ENCODE measurements at places on chromosomes 4 and X.

GRCh38 chr4:32025851-32026459 is 1305.8 kb downstream of the PCDH7 start:
- no peak for DNase-seq

GRCh38 chr4:95979961-95980876 is 140.3 kb downstream of the PDHA2 start:
- no peak for DNase-seq

DNA sequence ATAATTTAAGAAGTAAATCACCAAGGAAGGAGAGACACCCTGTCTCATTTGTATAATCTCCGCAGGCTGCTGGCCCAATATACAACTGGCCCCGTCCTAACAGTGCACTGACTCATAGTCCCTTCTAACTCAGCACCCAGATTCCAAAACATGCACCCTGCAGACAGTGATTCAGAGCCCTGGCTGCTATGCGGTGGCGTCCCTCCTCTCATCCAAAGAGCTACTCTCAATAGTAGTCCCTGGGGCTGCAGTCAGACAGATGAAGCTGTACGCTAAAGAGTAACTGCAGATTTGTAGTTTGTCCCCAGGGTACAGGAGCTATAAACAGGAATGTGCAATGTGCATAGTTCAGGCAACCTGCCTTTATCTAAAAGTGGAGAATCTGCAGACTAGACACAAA is 23.0 kb downstream of the GABRA3 start:
- DNase-seq: no peak

- peak; percentile 83 for DNase-seq
These were observed 6.3 kb upstream of the PPEF2 start for GRCh38 chr4:75908555-75908954.

DNA sequence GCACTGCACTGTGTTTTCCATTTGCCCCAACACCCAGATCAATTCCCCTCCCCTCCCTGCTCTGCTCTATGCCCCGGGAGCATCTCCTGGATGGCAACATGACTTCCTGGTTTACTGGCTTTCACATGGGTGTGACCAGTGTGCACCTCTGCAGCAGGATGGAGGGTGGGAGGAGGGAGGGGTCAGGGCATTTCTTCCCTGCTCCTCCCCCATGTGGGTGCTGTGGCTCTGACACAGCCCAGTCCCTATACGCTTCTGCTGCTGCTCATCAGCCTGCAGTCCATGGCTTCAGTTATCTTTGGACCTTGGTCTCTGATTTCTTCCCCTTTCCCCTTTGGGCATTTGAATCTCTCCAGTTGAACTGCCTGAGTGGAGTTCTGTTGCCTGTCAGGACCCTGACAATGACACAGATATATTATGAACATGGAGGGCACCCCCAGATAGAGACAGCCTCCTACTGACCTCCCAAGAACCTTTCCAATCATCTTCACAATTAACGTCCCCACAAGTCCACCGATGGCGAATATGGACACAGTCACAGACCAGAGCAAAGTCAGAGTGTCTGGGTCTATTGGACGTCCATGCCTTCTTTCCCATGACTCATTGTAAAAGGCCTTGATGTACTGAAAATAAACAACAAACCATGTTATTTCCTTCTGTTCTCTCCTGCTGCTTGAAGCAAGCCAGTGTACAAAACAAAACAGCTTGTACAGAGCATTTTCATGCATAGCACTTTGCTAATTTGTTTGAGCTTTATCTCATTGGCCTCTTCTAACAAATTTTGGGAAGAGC is 24.8 kb downstream of the SLC2A9 start:
- DNase-seq: no peak

DNA sequence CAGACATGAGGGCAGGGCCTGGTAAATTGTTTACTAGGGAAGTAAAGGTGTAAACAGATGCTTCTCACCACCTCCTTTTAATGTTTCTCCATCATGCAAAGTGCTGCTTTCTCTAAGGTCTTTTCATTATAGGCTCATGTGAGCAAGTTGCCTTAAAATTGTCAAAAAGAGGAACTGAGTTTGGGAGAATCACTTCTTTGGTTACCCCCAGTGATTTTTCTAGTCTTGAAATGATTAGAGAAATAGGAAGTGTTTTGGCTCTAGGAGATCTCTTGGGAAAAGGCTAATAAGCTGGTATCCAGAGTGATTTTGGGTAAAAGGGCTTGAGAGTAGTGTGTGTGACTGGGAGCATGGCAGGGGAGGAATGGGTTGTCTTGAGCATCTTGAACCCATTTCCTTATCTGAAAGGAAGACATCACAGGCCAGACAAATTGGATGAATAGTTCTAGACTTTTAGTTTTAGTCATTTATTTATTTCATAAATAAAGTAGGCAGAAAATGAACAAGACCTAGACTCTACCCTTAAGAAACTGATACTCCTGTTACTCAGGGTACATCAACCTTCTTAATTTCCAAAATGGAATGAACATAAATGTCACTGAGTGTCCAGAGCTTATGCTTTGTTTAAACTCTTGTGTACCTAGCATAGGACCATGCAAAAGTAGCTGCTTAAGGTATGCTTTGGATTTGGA is 14.2 kb downstream of the GRPR start:
- DNase-seq: no peak

DNA sequence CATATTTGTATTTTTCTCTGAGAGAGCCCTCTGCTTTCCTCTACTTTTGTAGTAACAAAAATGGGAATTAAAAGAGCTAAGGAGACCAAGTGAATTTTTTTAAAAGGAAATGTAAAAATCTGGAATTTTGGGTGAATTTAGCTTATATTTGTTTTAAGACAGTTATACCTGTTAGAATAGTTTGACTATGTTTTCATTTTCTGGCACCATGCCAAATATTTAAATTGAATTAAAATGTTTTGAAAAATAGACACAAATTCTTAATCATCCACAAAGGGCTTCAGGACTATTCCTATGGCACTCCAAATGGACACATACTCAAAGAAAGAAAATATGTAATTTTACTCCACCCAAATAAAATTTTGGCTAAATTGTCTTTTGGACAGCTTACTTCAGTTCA is 209.6 kb downstream of the SH3BGRL start:
- DNase-seq: no peak

GRCh38 chrX:84709987-84710386 is 207.7 kb upstream of the HDX start:
- DNase-seq: no peak

DNA sequence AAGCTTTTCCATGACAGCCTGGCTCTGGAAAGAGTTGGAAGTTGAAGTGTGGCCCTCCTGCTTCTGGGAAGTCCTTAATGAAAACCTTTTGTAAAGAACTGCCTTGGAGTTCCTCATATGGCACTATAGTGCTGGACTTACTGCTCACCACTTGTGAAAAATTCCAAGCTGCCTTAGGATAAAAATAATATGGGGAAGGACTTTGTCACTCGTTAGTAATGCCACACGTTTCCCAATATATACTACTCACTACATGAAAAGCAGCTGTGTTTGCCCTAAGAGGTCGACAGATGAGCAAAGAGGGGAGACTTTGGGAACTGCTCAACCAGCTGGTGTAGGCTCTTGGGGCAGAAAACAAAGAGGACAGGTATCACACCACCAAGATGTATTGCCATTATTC is 11.7 kb downstream of the OPHN1 start:
- DNase-seq: no peak

DNA sequence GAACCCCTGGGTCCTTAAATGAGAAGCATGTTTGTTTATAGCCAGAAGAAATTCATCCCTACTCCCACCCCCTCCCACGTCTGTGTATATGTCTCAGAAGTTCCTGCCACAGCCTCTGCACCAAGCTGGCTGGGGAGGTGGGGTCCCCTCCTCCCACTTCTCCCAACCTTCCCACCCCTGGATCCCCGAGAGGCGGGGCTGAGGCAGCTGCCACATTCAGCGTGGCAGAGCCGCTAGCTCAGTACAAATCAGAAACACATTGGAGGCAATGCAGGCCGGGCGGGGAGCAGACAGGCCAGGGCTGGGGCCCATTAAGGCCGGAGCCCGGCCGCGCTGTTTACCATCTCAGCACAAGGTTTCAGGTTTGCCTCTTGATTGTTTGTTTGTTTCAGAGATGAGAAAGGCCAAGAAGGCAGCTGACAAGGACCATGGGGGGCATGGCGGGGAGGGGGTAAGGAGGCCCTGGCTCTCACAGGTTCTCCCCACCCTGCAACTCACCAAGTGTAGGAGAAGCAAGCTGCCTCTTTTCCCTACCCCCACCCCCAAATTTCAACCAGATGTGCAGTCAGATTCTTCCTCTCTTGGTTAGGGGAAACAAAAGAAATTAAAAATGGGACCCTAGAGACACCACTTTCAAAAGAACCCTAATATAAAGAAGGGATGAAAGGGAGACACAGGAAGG is 22.3 kb downstream of the PJA1 start:
- no peak for DNase-seq

- DNase-seq: peak; percentile 26
These were observed 744.5 kb upstream of the FAM241A start for GRCh38 chr4:111400741-111401140.

DNA sequence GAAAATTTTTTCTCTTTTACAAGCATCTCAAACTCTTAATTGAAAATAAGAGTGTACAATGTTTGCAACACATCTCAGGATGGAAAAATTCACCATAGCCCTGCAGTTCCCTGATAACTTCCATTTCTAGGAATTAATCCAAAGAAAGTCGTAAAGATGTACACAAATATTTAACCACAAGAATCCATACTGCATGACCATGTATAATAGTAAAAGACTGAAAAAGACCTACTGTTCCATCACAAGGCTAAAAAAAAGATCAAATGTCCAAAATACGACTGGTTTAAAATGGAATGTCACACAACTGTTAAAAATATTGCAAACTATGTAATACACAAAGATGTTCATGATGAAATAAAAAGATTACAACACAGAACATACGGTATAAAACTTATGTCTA is 32.1 kb downstream of the HUWE1 start:
- DNase-seq: no peak

GRCh38 chrX:10254739-10255138 is 98.0 kb downstream of the CLCN4 start:
- no peak for DNase-seq

DNA sequence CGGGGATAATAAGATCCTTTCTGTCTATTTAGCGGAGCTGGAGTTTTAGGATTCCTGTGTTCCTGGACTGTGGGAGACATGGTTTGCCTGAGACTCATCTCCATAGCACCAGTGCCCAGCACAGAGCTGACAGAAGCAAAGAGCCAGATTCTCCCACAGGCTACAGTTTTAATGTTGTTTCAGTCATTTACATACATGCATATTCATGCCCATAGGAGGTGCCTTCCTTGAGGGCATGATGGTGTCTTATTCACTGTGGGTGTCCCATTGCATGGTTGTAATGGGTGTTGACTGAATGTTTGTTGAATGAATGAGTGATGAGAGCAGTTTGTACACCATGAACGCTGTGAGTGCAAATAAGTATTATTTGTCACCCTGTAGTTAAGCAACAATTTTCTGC is 260.6 kb downstream of the EVC2 start:
- no peak for DNase-seq

GRCh38 chr4:118825799-118826198 is 10.1 kb downstream of the SEC24D start:
- no peak for DNase-seq

DNA sequence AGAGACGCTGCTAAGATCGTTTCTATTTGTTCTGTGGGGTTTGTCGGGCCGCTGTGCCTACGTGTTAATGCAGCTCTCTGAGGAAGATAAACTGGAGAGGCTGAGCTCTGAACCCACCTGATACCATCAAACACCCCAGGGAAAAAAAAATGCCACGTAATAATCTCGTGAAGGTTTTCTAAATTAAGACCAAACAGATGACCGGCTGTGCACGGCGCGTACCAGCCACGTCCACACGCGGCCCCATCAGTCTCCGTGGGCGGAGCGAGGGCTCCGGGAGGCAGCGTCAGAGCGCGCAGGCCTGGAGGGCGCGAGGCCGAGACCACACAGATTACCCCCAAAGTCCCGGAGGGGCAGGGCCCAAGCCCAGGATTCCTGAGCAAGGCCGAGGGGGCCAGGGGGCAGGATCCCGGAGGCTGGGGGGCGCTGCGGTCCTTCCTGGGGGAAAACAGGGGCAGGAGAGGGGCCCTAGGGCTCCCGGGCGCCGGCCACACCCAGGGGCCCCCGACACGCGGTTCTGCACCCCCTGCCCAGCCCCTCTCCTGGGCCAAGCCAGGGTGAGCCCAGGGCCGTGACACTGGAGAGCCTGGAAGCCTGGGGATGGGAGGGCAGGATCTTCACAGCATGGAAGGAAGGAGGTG is 91.9 kb downstream of the FAM53A start:
- no peak for DNase-seq

DNA sequence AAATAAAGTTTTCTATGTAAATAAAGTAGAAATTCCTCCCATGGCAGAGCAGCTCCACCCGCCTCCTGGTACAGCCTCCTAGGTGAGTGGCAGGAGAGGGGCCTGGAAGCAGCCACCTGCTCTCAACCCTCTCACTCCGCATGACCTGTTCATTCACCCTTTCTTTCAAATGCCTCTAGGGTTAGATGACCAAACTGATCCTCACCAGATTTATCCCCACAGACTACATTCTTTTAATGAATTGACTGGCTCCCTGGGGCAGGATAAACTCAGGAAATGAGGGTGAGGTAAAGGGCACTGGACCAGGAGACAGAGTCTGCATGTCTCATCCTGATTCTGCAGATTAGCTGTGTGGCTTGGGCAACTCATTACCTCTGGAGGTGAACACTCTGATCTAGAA is 32.6 kb upstream of the NKX6-1 start:
- DNase-seq: no peak

DNA sequence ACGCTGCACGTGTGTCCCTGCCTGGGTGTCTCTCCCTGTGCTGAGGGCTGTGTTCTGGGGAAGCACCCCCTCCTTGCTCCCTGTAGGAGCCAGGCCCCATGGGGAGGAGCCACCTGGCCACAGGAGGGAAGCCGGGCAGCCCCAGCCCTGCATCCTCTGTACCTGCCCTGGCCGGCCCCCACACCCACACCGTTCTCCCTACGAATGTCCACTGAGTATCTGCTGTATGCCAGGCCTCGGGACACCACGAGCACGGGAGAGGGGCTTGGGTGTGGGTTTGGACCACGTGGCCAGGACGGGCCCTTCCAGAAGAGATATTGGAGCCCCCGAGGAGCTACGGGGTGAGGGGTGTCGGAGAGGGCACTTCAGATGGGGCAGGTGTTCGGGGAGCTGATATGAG is 6.3 kb downstream of the FGFRL1 start:
- no peak for DNase-seq

- DNase-seq: no peak
These were observed 46.7 kb downstream of the MAGEB17 start for GRCh38 chrX:16213961-16214360.

GRCh38 chr4:108916638-108917037 is 153.8 kb upstream of the ETNPPL start:
- no peak for DNase-seq

DNA sequence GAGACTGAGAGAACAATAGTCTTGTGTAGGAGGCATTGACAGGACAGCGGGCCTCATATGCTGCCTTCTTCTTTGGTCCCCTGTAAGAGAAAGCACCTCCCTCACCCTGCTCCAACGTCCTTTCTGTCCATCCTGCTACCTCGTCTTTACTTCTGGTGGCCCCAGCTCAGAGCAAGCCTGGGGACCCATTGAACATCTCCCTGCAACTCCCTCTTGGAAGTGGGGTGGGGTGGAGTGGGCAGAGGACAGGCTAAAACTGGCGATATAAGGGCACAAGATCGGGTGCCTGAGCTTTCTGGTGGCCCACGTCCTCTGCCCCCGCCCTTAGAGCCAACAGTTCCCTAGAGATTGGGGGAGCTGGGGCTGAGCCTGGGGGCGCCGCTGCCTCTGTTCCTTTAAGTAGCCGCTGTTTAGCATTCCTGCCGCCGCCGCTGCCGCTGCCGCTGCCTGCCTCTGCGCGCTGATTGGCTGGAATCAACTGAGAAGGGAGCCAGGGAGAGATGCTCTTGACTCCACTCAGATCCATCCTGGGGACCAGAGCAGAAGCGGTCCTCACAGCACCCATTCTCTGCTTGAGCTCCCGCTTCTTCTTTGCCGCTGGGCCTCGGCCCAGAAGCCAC is at the start of gene DLG3:
TSS of gene DLG3 (plus strand) at position 510 of the 620 bp plus-strand sequence. CDS start 367 bp downstream, outside the sequence.
- no peak for DNase-seq

All from RPMI8226 (cell line).